Stimulated activated CD4-positive, alpha-beta T cell treated with anti-CD3 and anti-CD28 coated beads, Interleukin-1b, Interleukin-23, amount 100 ng/mL, for 1 hour (primary cell): ENCODE measurements at places on chromosomes 11 and 22.

GRCh38 chr11:72336163-72336562, 92.2 kb upstream of the PHOX2A start:
- no peak for DNase-seq

DNA sequence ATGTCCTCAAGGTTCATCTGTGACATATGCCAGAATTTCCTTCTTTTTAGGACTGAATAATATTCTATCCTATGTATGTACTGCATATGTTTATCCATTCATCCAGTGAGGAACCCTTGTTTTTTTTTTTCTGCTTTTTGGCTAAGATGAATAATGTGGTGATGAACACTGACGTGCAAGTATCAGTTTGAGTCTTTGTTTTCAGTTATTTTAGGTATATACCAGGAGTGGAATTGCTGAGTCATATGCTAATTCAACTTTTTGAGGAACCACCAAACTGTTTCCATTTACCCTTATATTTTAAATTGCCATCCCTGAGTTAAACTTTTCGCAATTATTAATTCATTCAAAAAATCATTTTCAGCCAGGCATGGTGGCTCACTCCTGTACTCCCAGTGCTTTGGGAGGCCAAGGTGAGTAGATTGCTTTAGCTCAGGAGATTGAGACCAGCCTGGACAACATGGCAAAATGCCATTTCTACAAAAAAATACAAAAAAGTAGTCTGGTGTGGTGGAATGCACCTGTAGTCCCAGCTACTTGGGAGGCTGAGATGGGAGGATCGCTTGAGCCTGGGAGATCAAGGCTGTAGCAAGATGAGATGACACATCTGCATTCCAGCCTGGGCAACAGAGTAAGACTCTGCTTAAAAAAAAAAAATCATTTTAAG, 64.2 kb downstream of the MICAL2 start:
- DNase-seq: no peak

- no peak for DNase-seq
Measured at GRCh38 chr11:31477528-31478222, 31.7 kb downstream of the IMMP1L start.

GRCh38 chr11:6531267-6531752, 34.2 kb downstream of the DNHD1 start:
- DNase-seq: no peak

- no peak for DNase-seq
Measured at GRCh38 chr11:45663486-45664375, 1.7 kb downstream of the CHST1 start.

- no peak for DNase-seq
Measured at GRCh38 chr11:104843150-104843836, 55.0 kb downstream of the CASP12 start.

- DNase-seq: no peak
Measured at GRCh38 chr11:1548221-1549070, 23.6 kb downstream of the DUSP8 start.

DNA sequence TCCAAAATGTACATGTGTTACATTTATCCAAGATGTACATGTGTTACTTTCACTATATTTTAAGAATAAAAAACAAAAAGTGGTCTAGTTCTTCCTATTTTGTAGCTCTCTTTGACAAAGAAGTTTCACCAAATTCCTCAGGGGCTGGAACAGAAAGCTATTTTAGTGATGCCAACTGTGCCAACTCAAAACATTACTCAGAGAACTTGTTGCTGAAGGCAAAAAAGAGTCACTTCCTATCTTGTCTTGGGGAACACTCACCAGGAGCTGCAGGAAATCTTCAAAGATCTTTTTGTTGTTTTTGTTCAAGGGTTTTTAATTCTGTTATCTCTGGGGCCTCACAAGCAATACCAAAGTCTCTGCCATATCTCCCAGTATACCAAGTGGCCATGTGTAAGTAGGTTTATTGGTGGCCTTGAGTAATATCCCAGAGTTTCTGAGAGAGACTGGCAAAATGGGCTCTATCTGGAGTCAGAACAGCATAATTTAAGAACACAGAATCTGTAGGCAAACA, 13.6 kb upstream of the EED start:
- no peak for DNase-seq

DNA sequence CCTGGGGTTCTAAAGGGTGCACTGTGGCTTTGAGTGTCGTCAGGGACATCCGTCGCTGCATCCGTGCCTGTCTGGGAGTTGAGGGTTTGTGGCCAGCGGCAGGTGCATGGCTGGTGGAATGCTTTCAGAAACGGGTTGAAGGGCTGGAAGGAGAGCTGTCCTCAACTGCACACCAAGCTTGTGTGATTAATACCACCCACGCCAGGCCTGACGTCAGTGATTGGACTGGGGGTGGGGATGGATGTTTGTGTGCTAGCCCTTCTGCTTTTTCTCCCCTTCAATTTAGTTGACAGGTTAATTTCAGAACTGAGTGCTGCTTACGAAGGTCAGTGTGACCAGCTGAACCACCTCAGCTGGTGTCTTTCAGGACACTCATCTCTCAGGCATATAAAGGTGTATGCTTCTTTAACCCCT, 3.2 kb upstream of the GAB2 start:
- no peak for DNase-seq

GRCh38 chr22:17199003-17199731, 20.1 kb downstream of the ADA2 start:
- DNase-seq: no peak

- no peak for DNase-seq
Measured at GRCh38 chr22:18983120-18983651, 47.1 kb upstream of the PRODH start.

GRCh38 chr11:58573451-58574104, 2.1 kb downstream of the LPXN start:
- no peak for DNase-seq

DNA sequence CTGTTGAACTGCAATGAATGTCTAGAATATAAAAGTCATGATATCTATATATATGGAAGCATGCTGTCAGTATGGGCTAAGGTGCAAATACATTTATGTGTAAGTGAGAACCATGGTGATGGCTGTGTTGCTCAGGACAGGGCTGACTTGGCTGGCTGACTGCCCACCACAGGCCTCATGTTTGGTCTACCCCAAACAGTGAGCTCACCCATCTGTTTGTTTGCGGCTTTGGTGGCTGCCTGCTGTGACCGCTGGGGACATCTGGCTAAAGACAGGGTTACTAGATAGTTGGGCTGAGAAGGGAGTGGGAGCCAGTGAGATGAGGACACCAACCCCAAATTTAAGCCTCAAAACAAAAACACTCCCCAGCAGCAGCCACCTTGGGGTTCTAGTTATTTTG, 6.3 kb downstream of the CD44 start:
- DNase-seq: no peak

GRCh38 chr22:22157348-22157725, 87.2 kb upstream of the VPREB1 start:
- DNase-seq: no peak

DNA sequence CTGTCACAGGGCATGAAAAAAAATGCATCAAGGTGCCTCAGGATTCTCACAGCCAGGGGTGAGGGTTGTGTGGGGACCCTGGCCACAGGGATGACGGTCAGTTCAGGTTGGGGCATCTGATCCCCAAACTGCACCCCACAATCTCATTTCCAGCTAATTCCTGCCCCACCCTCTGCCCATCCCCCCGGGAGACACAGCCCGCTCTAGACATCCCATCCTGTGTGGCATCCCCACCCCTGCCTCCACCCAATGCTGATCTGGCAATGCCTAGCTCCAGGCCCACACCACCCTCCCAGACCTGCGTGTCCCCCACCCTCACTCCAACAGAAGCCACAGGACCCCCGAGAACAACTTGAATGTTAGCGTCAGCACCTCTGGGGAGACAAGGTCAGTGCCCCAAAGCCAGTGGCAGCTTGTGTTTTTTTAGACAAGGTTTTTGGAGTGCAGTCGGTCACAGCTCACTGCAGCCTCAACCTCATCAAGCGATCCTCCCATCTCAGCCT, 25.3 kb downstream of the TSPAN4 start:
- no peak for DNase-seq

DNA sequence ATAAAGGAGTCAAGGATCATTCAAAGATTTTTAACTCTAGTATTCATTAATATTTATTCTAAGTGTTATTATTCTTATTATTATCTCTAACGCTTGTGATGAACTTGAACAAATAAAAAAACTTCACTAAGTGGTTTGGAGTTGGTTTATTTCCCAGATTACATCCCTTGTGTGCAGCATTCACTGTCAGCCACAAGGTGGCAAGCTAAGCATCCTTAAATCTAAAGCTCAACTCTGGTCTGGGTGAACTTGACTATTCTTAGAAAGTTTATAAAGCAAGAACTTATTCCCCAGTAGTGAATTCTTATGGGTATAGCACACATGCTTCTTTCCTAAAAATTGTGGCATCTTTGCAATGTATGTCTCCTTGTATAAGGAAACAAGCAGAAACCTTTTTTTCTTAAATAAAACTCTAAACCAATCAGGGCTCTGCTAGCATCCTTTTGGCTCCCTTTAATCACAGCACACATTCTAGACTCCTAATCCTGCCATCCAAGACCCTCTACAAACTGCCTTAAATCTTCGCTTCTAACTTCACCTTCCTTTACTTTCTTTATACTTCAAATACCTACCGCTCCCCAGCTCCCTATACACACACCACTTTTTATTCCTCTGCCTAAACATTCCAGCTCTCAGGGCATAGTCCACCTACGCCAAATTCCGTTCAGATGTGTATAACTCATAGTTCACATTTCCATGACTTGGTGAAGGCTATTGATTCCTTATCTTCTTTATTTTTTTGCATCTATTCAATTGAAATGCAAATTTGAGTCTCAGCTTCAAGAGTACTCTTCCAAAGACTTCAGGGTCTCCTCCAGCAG, 1068.8 kb downstream of the DLG2 start:
- no peak for DNase-seq
